ENCODE measurements at places on chromosomes 12 and 14. TPM values are rescaled to one million over a fixed set of nuclear protein-coding genes. Genes with fewer than 3 reads are reported as not detected.

Gene MYG1
- 104 TPM for total RNA-seq

Gene RPS29
- total RNA-seq: 2,033 TPM

Gene CLEC2B
- 13.0 TPM for total RNA-seq

Gene SIX4
- 0.23 TPM for total RNA-seq

Gene FOXN4
- total RNA-seq: not detected

Gene TAS2R31
- total RNA-seq: 3.5 TPM

Gene SLC24A4
- total RNA-seq: not detected

Gene STRAP
- 166 TPM for total RNA-seq

Gene HCFC2
- total RNA-seq: 8.6 TPM

Gene SLC10A1
- total RNA-seq: not detected

Gene GLS2
- 2.4 TPM for total RNA-seq

Gene GLT8D2
- 0.31 TPM for total RNA-seq

Gene LAG3
- 269 TPM for total RNA-seq

Gene HOXC6
- total RNA-seq: not detected

Gene COCH
- total RNA-seq: 1.2 TPM

Gene TMEM253
- not detected for total RNA-seq

Gene TSPAN19
- total RNA-seq: not detected

Gene CCDC177
- total RNA-seq: 0.05 TPM

Gene ATP5F1B
- 771 TPM for total RNA-seq

Gene LTBR
- total RNA-seq: 1.7 TPM

Gene PPP1R13B
- 8.6 TPM for total RNA-seq

Gene PPFIA2
- not detected for total RNA-seq

Gene LHX5
- not detected for total RNA-seq

Gene HSPB8
- not detected for total RNA-seq

Gene PLCZ1
- total RNA-seq: not detected

Gene GUCY2C
- total RNA-seq: not detected

Gene HOXC12
- not detected for total RNA-seq

Gene AQP6
- total RNA-seq: not detected

Gene FZD10
- total RNA-seq: not detected

Gene FGF6
- total RNA-seq: not detected

Gene TMEM132C
- not detected for total RNA-seq

Gene TGM1
- 5.1 TPM for total RNA-seq

Gene AGAP2
- total RNA-seq: 28.2 TPM

Gene GALNT8
- 0.82 TPM for total RNA-seq

Gene MYO1A
- 1.7 TPM for total RNA-seq

Gene PLXNC1
- total RNA-seq: 15.0 TPM

Gene RNASE8
- total RNA-seq: not detected

Gene HCAR2
- 0.26 TPM for total RNA-seq

Gene DCN
- total RNA-seq: not detected

Gene PLBD2
- 16.0 TPM for total RNA-seq

Gene AVPR1A
- total RNA-seq: not detected

Gene AICDA
- not detected for total RNA-seq

Gene CLEC9A
- not detected for total RNA-seq
